ENCODE measurements at places on chromosomes 12 and 14. TPM values are rescaled to one million over a fixed set of nuclear protein-coding genes. Genes with fewer than 3 reads are reported as not detected.

DNA sequence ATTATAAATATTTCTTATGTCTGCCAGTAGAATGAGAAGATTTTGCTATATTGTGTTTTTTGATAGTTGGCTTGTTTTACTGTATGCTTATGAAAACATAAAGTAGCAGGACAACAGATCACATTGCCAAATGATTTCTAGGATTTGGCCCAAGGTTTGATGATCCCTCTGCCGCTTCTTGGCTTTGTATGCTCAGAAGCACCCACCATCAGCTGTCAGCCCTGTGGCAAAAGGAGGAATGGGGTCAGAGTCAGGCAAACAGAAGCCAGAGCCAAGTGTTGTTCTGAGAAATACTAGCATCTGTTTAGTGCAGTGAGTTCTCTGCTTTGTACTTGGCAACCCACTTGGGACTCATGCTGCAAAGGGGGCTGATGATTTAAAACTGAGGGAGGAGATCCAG is 152.2 kb downstream of the PDE3A start:
- no peak for DNase-seq

Gene RPS6KL1
- total RNA-seq = 12.8 TPM

- no peak for DNase-seq
These were observed 6.6 kb downstream of the KRT6A start for GRCh38 chr12:52486166-52487105.

- DNase-seq = no peak
These were observed 52.1 kb downstream of the EIF2S3B start for GRCh38 chr12:10557766-10558165.

Gene MFAP5
- not detected for total RNA-seq

DNA sequence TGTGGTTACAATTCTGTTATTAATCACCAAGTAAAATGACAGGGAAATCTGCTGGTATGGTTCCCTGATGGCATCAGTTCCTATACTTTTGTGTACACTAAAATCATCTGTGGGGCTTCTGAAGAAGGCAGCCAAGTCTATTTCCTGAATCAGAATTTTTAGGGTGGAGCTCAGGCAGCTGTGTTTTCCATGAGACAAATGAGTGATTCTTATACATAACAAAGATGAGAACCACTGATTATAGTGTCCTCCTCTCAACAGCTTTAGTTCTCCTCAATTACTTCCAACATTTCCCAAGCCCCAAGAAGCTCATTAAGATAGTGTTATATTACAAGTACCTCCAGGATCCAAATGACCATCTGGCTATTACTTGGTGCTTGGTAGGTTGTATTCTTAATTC is 64.5 kb upstream of the USP44 start:
- DNase-seq = no peak

Gene SPIC
- not detected for total RNA-seq

Gene CCDC38
- total RNA-seq = not detected

DNA sequence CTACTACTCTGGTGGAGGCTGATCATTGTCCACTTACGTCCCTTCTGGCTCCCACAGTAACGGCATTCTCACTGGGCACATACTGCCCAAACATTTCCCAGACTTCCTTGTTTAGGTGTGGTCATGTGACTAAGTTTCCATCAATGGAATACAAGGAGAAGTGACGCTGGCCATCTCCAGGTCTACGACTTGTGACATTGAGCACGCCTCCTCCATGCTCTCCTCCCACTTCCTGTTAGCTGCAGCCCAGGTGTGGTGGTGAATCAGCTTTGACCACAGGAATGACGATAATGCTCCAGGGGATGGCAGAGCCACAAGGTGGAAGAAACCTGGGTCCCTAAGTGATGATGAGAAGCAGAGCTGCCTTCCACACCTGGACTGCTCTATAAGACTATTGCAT is 6.0 kb upstream of the SLC24A4 start:
- no peak for DNase-seq

Gene NEK9
- total RNA-seq = 80.0 TPM

DNA sequence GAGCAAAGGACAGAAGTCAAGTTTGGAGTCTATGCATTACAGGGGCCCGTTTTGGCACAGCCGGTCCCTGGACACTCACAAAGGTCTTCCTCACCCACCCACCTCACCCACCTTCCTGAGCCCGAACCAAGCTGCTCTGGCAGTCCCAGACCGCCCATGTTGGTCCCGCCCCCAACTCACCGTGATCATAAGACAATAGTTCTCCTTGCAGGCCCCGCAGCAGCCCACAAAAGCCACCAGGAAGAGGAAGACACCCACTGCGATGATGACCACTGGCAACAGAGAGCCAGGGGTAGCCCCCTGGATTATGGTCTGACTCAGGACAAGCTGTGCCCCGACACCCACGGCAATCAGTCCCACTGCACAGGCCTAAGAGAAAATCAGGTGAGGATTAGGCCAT is 1.8 kb downstream of the CD63 start:
- no peak for DNase-seq

GRCh38 chr14:95548328-95548929 is 13.6 kb downstream of the GLRX5 start:
- DNase-seq = no peak

Gene CDCA4
- 71.5 TPM for total RNA-seq

Gene OR9K2
- total RNA-seq = not detected

Gene APOF
- total RNA-seq = not detected

GRCh38 chr12:29176941-29177340 is 27.9 kb downstream of the FAR2 start:
- DNase-seq = no peak

DNA sequence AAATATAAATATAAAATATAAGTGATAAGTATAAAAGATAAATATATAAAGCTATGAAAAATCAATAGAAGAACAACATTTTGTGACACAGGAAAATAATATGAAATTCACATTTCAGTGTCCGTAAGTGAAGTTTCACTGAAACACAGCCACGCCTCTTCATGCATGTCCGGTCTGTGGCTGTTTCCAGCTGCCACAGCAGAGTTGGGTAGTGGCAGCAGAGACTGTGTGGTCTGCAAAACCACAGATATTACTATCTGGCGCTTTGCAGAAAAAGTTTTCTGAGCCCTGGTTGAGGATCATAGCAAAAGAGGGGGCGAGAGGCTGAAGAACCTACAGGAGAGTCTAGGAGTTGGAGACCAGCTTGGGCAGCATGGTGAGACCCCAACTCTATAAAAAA is 780 bp downstream of the SERPINA4 start:
- no peak for DNase-seq

Gene KRT78
- not detected for total RNA-seq

Gene PRH2
- not detected for total RNA-seq

DNA sequence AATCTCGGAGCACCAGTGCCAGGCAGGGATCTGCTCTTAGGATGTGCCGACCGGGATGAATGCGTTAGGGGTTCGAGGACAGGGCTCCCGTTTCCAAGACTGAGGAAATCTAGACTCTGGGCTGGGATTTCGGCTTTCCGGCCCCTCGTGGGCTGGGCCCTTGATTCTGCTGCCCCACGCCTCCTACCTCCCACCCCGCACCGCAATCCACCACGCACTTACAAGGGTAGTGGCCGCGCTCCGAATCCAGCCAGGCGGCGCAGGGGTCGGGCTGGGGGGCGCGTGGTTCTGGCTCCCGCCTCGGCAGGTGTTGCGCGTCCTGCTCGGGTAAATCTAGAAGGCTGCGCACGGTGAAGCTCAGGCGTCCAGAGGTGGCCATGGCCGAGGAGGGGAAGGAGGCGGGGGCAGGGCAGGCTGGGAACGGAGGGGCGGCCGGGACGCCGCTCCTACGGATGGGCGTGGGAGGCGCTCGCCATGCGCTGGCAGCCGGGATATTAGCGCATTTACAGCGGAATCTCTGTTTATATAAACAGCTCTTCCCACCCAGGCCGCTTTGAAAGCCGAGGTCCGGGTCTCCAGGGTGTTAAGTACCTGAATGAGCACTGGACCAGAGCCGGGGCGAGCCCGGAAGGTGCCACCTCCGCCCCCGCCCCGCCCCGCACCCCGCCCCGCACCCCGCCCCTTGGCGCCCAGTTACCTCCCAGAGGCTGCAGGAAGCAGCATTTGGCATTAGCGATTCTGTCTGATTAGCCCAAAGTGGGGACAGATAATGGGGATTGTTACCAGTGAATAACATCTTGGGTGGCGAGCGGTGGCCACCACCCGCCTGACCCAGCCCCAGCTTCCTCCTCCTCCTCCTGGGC is at the start of gene NKX2-8:
TSS of gene NKX2-8 (minus strand) at position 604 of the 863 bp plus-strand sequence. CDS start at position 379, 225 bp downstream.
- no peak for DNase-seq

- no peak for DNase-seq
These were observed 31.2 kb downstream of the TMCC3 start for GRCh38 chr12:94618995-94619695.

DNA sequence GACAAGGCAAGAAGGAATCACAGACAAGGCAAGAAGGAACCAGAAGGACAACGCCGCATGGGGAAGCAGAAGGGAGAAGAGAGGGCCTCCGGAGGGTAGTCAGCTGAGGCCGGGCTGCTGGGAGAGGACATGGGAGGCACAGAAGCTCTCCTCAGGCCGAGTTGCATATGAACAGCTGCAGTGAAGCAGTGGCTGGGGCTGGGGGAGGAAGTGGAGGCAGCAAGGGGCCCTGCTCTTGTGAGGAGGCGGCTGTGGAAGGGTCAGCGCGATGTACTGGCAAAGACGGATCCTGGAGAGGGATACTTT is 22.0 kb upstream of the TMEM106C start:
- no peak for DNase-seq

- DNase-seq = no peak
These were observed 15.1 kb downstream of the LTBP2 start for GRCh38 chr14:74596741-74597450.

Gene CRACR2A
- total RNA-seq = 139 TPM

GRCh38 chr12:10088031-10088430 is 10.8 kb downstream of the CLEC1A start:
- DNase-seq = no peak

- DNase-seq = no peak
These were observed 10.9 kb upstream of the DLK1 start for GRCh38 chr14:100715803-100716202.

DNA sequence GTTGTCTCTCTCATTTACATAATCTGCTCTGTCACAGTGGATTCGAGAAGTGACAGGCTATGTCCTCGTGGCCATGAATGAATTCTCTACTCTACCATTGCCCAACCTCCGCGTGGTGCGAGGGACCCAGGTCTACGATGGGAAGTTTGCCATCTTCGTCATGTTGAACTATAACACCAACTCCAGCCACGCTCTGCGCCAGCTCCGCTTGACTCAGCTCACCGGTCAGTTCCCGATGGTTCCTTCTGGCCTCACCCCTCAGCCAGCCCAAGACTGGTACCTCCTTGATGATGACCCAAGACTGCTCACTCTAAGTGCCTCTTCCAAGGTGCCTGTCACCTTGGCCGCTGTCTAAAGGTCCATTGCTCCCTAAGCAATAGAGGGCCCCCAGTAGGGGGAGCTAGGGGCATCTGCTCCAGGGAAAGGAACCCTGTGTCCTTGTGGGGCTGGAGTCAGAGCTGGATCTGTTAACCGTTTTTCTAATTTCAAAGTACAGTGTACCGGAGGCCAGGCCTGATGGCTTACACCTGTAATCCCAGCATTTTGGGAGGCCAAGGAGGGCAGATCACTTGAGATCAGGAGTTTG is 5.1 kb downstream of the ERBB3 start:
- DNase-seq = no peak

Gene SRP54
- total RNA-seq = 66.1 TPM

DNA sequence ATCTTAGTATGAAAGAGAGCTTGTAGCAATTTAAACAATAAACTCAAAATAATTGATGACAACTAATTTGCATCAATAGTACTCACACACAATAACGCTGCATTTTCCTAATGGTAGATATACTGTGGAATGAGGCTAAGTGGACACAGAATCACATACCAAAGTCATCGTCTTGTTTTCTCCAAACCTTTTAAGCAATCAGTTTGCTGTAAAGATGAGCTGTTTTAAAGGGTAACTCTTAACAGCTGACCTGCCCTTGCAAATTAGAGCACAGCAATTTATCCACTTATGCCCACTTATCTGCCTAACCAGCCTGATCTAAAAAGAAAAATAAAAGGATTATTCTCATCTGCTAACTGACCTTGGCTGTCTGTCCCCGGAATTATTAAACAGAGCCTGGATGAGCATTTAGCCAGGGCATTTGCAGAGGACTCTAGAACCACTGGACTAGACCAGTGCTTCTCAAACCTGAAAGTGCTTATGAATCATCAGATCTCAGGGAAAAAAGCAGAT is 174.3 kb upstream of the BCL2L14 start:
- no peak for DNase-seq

- DNase-seq = no peak
These were observed 43.8 kb downstream of the SLC35F4 start for GRCh38 chr14:57822081-57822480.

Gene SMOC1
- not detected for total RNA-seq

Gene OTOGL
- total RNA-seq = not detected

GRCh38 chr14:71399057-71399487 is 491.8 kb downstream of the PCNX1 start:
- DNase-seq = no peak

DNA sequence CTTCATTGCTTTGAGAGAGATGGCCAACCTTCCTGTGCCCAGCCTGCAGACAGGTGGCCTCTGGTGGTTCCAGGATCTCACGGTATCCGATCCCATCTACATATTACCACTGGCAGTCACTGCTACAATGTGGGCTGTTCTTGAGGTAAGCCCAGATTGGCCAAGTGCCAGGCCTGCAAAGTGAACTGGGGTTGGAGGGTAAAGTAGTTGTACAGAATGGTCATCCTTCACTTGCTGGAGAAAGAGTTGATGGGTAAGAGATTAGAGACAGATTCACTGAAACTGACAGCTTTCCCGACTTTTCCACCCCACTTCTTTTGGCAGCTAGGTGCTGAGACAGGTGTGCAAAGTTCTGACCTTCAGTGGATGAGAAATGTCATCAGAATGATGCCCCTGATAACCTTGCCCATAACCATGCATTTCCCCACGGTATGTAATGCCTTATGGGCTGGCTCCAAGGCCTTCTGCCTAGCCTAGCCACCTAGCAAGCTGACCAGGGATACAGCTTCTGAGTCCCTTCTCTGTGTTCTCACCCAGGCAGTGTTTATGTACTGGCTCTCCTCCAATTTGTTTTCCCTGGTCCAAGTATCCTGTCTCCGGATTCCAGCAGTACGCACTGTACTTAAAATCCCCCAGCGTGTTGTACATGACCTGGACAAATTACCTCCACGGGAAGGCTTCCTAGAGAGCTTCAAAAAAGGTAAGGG is 4.1 kb downstream of the OXA1L start:
- DNase-seq = no peak

DNA sequence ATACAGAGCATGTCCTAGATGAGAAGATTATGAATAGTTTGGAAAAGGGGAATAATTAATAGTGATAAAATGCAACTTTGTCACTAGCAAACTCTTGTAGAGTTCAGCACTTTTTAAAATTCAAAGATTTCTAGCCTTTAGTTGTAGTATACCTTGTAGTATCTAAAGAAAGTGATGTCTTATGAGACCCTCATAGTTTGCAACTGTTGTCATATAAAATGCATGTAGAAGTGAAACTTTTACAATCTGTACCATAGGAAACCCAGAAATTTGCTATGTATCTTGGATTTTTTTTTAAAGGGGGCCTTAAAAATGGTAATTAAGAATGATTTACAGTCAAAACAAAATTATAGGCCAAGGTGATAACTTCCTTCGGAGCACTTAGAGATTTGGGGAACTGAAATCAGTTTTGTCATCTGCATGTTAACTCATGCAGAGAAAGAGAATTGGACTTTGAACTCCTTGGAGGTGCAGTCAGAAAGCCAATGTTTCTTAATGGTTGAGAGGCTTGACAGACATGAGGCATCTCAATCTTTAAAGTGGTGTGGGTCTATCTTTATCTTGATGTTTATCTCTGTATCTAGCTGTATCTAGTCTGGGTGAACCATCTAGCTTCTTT is 1.3 kb downstream of the LRRK2 start:
- no peak for DNase-seq
